ENCODE measurements at places on chromosomes 7 and 10. TPM values are rescaled to one million over a fixed set of nuclear protein-coding genes. Genes with fewer than 3 reads are reported as not detected.
A peak's percentile ranks its signal among the peaks of the same experiment; 100 is the strongest.

DNA sequence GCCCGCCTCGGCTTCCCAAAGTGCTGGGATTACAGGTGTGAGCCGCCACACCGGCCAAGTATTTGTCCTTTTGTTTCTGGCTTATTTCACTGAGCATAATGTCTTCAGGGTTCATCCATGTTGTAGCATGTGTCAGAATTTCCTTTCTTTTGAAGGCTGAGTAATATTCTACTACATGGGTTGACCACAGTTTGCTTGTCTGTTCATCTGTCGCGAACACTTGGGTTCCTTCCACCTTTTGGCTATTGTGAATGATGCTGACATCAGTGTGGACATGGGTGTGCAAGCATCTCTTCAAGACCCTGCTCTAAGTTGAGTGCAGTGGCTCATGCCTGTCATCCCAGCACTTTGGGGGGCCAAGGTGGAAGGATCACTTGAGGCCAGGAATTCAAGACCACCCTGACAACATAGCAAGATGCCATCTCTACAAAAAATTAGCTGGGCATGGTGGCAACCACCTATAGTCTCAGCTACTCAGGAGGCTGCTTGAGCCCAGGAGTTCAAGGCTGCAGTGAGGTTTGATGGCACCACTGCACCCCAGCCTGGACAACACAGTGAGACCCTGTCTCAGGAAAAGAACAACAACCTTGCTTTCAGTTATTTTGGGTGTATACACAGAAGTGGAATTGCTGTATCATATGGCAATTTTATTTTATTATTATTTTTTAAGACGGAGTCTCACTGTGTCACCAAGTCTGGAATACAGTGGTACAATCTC lies 17.0 kb downstream of the CHST12 start:
- no peak for DNase-seq

GRCh38 chr10:351770-352334 lies 216.6 kb downstream of the ZMYND11 start:
- peak; percentile 70 for DNase-seq

DNA sequence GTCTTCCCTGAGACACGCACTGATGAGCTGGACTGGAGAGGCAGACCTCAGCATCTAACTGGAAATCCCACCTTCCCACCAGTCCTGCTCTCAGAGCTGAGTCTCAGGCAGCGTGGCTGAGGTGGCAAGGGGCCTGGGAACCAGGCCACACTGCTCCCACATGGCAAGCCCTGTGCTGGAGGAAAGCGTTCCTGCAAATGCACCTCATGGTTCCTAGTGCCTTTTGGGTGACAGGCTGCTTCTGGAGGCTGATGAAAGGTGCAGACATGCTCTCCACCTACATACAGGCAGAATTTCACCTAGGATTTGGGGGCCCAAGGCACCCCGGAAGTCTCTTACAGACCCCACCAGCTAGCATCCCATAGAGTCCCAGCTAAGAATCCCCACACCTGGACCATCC lies 432.9 kb upstream of the FOXK1 start:
- DNase-seq: no peak

- no peak for DNase-seq
Measured at GRCh38 chr10:110919971-110920881, 822 bp downstream of the SHOC2 start.

DNA sequence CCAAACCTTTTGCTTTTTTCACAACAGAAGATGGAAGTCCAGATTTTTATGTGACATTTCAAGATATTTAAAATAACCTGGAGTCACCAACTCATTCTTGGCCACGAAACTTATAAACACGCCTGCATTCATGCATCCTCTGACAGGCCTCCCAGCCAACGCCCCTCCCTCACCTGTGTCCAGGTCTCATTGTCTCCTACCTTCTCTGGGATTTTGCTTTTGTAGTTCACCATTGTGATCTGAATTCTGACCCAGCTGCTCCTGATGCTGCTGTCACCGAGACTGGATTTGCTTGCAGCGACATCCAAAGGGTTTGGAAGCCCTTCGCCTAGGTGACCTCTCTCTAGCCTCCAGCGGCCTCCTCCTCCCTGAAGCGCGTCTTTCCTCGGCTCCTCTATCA lies 10.8 kb downstream of the ZNF467 start:
- no peak for DNase-seq

DNA sequence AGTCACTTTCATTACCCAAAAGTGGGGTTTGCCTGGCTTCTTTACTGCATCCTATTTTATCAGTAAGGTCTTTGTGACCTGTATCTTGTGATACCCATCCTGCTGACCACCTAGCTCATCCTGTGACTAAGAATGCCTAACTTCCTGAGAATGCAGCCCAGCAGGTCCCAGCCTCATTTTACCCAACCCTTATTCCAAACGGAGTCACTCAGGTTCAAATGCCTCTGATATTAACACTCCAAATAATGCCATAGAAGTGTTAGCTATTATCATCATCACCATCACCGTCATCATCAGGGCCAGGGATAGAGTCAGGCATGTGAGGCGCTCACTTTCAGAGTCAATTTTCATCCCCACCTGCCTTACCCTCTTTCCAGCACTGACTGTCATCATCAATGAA lies 85.5 kb downstream of the SLC16A9 start:
- DNase-seq: no peak

- DNase-seq: no peak
Measured at GRCh38 chr10:110364531-110364937, 59.8 kb upstream of the SMNDC1 start.

GRCh38 chr10:77820349-77820748 lies 106.2 kb downstream of the DLG5 start:
- no peak for DNase-seq

DNA sequence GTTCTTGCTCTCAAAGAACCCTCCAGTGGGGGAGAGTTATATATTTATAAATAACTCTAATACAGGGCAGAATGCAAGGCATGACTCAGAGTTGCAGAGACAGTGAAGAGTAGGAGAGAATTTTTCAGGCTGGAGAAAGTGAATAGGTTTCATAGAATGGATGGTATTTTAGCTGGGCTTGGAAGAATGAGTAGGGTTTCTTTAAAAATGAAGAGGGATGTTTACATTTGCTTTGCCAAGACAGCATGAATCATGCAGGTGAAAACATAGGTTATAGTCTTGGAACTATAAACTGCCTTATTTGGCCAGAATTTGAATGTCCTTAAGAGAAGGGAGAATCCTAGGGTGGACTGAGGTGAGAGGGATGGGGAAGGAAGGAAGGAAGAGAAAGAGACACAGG lies 124.8 kb downstream of the CPED1 start:
- no peak for DNase-seq

GRCh38 chr10:130014263-130015074 lies 50.4 kb upstream of the EBF3 start:
- no peak for DNase-seq

FANK1 gene
- total RNA-seq: 7.4 TPM

PRF1 gene
- total RNA-seq: not detected

NRBF2 gene
- total RNA-seq: 15.5 TPM

C10orf88 gene
- 8.9 TPM for total RNA-seq

MOGAT3 gene
- not detected for total RNA-seq

SFRP5 gene
- 1.0 TPM for total RNA-seq

DNAJB6 gene
- total RNA-seq: 212 TPM
